ENCODE measurements at places on chromosomes 1 and 21.

GRCh38 chr21:43865540-43866259 lies 677 bp downstream of the AGPAT3 start:
- DNase-seq = no peak

DNA sequence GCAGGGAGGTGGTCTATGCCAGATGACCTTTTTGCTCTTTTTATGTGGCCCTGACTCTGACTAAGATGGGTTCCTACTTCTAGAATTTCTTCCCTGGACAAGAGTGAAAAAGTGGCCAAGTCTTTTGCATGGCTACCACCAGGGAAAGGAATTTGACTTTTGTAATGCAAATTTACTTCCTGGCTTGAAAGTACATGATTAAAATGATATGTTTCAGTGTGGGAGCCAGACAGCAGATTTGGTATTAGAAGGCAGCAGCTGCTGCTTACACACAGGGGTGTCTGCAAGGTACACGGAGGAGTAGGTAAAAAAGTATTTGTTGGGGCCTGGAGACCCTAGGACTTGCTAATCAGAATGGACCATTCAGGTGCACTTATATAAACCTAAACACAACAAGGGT lies 78.4 kb downstream of the KCND3 start:
- no peak for DNase-seq

GRCh38 chr1:184890539-184890973 lies 83.8 kb downstream of the NIBAN1 start:
- no peak for DNase-seq

DNA sequence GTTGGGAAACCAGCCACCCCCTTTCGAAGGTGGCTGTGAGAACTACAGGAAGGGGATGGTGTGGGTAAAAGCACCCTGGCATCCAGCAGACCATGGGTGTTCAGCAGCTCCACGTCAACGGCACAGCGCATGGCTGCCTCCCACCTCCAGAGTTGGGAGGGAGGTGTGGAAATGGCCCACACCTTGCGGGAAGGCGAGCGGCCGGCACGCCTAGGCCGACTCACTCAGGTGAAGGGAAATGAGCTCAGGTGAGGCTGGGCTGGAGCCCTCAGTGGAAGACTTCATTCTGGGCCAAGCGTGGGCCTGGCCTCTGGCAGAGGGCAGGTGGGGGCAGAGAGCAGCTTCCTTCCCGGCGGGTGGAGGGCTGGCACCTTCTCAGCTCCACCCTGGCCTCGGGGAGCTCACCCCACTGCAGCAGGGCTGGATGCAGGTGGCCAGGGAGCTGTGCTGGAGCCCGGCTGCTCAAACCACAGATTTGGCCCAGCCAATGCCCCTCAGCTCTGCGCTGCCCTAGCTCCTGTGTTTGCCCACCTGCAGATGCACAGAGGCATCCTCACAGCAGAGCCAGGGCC lies 24.8 kb upstream of the ALDH4A1 start:
- no peak for DNase-seq

DNA sequence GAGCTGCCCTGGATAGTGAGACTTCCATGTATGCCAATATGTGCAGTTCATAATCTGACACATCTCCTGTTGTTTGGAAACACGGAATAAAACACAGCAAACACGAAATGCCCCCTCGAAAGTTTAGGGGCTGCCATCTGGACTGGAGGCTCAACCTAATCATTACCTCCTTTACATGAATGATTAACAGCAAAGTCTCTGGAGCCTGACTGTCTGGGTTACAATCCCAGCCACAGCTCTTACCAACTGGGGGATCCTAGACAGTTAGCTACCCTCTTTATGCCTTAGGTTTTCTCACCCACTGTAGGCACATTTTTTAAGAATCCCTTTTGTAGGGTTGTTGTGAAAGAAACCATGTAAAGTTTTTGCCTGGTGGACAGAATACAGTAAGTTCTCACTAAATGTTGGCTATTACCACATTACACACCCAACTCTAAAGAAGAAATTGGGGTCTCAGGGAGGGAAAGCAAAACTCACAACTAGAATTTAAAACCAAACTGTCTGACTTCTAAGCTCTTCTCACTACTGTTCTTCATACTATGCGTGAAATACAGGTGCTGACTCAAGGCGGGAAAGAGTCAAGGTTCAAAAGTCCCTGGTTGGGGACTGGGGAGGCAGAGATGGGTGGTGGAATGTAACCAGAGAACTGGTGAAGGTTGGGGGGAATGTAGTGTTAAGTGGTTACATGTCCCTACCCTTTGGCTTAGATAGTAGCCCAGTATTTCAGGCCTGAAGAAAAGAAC lies 24.2 kb downstream of the CYP4A22 start:
- no peak for DNase-seq

GRCh38 chr1:36107394-36107793 lies 17.6 kb downstream of the COL8A2 start:
- DNase-seq = no peak

DNA sequence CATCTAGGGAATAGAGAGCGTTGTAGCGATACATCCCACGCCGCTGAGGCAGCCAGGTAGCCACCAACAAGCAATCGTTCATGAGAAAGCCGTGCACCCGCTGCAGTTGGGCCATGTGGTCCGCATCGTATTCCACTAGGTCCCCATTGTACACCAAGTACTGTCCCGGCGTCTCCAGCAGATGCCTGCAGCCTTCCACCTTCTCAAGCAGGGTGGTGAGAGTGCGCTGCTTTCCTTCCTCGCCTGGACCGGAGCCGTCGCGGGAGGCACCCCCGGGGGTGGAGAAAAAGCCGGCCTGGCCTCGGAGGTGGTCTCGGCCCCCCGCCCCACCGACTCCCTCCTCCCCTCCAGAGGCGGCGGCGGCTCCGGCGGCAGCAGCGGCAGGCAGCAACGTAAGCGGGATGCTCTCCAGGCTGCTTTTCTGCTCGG lies 595 bp downstream of the EXOC8 start:
- no peak for DNase-seq

GRCh38 chr1:167808690-167809089 lies 86.9 kb downstream of the MPZL1 start:
- DNase-seq = no peak

GRCh38 chr21:33256019-33256418 lies 10.1 kb upstream of the IL10RB start:
- no peak for DNase-seq

DNA sequence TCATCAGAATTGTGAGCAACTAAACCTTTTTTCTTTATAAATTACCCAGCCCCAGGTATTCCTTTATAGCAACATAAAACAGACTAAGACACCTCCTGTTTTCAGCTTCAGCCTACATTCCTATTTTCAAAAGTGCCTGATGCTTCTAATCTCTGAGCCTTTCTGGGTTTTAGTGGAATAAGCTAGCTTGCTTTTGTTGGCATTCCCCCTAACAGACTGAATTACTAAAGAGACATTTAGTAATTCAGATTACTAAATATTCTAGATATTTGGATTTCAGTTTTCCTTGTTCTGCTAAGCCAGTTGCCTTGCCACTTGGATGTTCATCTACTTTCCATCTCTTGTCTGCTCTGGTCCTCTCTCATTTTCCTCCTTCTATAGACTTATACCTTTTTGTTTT lies 10.5 kb upstream of the GNG12 start:
- DNase-seq = no peak
